ENCODE measurements at places on chromosomes 3 and 15.

DNA sequence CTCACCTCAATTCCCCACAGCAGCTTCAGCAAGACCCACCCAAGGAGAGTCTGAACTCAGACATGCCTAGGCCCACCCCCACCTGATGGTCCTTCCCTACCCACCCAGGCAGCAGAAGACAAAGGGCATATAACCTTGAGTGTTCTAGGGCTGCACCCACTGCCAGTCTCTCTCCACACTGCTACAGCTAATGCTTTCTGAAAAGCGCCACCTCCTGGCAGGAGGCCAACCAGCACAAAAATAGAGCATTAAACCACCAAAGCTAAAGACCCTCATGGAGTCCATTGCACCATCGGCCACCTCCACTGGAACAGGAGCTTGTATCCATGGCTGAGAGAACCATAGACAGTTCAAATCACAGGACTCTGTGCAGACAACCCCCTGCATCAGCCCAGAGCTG is 11.3 kb upstream of the RPL39L start:
- no peak for DNase-seq

- DNase-seq = no peak
These were observed 33.9 kb downstream of the IQSEC1 start for GRCh38 chr3:13039213-13039896.

GRCh38 chr3:104176706-104177105 is 1190.0 kb upstream of the ALCAM start:
- no peak for DNase-seq

DNA sequence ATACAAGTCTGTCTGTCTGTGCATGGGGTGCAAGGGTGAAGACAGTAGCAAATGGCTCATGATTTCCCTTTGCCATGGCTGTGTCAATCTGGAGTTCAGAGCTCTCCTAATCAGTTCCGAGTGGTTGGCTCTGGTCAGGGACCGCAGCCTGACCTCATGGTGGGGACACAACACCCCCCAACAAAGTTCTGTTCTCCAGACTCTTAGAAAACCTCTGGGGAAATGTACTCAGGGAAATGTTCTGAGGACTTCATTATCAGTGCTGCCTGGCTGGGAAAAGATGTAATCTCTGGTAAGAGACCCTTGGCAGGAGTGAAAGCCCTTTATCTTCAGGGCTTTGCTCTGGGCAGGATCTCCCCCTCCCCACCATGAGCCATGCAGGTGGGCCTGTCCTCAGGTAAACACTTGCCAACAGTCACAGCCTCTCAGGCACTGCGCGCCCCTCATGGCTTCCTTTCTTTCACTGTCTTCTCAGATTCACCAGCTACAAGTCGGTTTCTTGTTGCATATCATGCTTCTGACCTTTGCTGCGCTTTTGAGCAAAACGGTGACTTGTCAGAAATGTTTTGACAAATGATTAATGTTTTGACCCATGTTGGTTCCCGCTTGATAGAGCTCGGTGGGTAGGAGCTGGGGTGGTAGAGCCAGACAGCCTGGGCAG is 95.5 kb downstream of the ST6GAL1 start:
- no peak for DNase-seq

DNA sequence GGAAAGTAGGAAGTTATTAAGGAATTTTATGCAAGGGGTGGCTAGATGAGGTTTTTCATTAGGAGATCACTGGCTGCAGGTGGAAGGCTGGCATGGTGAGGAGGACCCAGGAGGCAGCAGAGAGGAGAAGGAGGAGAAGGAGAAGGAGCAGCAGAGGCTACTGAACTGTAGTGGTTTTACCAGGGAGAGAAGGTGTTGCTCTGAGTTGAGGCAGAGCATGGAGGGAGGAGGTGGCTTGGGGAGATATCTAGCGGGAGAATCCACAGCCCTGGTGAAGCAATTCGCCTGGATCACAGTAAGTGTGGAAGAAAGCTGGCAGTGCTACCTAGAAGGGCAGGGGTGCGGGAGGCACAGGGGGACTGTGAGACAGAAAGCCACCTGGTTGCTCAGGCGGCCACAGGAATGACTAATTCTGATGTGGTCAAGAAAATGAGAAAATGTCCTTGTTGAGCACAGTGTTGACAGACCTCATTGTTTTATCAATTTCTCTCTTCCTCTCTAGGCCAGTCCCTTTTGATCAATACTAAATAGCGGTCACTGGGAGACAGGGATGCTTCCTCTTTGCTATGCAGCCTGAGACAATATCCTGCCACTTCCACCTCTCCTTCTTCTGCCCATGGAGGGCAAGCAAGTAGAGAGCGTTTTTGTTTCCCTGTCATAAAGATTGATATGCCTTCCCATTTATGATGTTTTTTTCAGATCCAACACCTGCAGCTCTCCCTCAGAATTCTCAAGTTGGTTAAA is 94.6 kb downstream of the EEFSEC start:
- DNase-seq = no peak

- DNase-seq = no peak
These were observed 18.8 kb downstream of the SHF start for GRCh38 chr15:45168751-45169551.
